ENCODE measurements at places on chromosomes 2 and 18.

DNA sequence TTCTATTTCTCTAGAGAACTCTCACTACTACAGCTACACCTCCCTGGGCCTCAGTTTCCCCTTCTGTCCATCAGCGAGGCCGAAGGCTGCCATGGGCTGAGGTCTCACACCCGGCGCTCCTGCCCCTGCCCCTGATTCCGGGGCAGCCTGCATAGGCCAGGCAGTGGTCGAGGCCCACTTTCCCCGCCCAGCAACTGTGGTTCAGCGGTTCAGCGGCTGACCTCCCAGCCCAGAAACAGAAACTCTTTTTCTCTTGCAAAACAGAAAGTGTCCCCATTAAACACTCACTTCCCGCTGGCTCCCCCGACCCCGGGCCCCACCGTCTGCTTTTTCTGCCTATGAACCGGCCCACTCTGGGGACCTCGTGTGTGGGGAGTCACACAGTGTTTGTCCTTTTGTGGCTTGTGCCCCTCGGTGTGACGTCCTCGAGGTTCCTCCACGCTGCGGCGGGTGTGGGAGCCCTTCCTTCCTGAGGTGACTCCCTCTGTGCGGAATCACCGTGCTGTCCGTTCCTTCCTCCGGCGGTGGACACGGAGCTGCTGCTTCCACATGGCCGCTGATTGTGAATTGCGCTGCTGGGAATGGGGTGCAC, 16.0 kb downstream of the PDCD1 start:
- DNase-seq = peak; percentile 58

GRCh38 chr2:46550686-46551404, 71.5 kb downstream of the TMEM247 start:
- no peak for DNase-seq

GRCh38 chr2:228329282-228329681, 147.8 kb upstream of the SPHKAP start:
- DNase-seq = peak; percentile 7

DNA sequence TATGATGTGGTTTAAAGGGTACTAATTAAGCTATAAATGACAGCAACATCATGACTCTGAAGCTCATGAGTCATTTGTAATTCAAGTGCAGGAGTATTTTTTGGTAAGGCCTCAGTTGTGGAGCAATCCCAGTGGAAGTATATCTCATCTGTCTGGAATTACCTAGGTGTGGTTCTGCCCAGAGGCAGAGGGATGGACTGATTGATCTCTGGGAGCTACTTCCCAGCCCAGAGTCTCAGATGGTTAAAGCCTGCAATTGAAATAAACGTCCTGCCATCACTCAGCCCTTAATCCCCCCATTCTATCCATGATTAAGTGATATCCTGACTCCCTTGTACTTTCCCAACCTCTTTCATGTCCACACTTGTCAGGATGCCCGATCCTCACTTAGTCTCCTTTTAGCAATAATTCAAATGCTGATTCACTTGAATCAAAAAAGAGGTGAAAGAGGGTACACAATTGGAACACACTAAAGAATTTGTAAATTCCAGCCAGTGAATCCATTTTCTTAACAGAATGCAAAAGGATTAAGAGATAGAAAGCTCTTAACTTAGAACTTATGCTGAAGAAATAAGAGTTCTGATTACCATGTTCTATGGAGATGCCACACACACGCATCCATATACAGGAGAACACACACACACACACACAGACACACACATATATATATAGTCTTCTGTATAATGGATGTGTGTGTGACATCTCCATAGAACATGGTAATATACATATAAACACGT, 664.4 kb downstream of the NYAP2 start:
- no peak for DNase-seq

GRCh38 chr18:79580498-79581171, 99.0 kb upstream of the CTDP1 start:
- DNase-seq = no peak

DNA sequence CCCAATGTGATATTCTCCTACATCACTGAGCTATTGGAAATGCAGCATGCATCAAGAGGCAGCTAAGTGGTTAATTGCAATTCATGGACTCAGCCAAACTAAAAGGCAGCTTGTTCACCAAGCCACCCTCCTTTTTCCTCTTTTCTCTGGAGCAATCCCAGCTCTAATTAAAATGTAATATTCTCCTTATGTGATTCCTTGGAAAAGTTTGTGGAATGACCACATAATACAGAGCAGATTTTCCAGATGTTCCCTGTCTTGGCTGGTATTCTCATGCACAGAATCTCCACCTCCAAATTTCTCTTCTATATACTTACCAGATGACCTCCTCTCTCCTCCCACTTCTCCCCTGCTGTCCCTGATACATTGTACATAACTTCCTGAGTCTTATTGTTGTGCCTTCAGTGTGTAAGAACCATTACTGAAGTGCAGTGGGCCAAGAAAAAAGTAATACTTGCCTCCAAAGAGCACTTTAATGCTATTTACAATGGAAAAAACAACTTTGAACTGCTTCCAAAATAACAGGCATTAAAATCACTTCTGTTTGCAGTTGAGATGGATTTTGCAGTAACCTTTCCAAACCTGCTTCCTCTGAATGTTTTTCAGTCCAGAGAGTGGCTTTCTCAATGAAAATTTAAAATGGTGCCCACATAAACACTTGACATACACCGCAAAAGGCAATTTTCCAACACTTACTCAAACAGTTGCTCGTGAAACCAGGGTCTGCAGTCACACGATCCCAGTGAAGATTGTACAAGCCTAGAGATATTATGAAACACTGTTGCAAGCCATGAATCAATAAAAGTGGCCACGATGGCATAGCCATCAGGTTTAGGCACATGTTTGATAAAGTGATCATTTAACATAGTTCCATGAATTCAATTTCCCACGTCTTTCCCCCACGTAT, 258.0 kb downstream of the MTX2 start:
- DNase-seq = peak; percentile 85

- no peak for DNase-seq
Observed at GRCh38 chr18:78596794-78597345, 382.7 kb upstream of the SALL3 start.

GRCh38 chr2:8125741-8126711, 555.8 kb upstream of the ID2 start:
- DNase-seq = peak; percentile 38

DNA sequence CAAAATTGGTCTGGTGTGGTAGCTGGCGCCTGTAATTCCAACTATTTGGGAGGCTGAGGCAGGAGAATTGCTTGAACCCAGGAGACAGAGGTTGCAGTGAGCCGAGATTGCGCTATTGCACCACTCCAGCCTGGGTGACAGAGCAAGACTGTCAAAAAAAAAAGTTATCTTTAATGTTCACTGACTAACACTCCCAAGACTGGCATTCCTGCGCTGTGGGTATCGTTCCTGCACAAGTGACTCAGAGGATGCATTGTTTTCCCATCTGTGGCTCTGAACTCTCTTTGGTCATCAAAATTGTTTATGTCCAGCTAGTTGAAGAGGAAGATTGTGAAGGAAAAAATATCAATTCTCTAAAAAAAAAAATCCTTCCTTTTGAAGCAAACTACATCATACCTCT, 539.0 kb downstream of the SOX11 start:
- no peak for DNase-seq

- DNase-seq = no peak
Observed at GRCh38 chr2:240481720-240482119, 46.3 kb downstream of the GPC1 start.

- no peak for DNase-seq
Observed at GRCh38 chr2:225288986-225289385, 110.5 kb upstream of the NYAP2 start.

DNA sequence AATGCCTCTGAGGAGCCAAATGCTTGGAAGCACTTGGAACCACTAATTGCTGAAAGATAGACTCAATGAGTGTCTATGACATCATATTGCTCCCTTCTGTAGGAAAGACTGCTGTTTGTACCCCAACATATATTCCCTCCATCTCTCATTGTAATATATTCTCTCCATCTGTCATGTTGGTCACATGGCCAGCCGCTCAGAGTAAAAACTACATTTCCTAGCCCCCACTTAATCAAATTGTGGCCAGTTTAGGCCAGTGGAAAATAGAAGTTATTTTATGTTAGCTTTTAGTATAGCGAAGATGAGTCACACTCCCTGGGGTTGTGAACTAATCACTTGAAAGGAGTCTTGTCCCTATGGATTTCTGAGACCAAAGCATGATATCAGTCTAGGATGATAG, 160.2 kb downstream of the HNMT start:
- no peak for DNase-seq

DNA sequence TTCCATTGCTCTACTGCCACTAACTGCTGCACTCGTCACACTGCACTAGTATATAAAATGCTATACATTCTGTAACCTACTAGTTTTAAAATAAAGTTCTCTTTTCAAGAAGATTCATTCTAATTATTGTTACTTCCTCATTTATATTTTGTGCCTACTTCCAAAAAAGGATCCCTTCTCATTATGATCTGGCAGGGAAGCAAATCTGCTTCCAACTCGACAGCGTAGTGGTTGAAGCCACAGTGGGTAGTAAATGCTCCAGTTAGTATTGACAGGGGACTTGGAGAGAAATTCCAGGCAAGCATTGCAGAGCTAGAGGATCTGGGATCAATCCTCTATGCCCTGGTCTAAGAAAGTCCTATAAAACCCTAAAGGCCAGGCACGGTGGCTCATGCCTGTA, 53.3 kb upstream of the AP1S3 start:
- no peak for DNase-seq

- DNase-seq = no peak
Observed at GRCh38 chr18:31538837-31539236, 40.9 kb downstream of the DSG2 start.

All from stomach (tissue), 19 donors.